Neuronal stem cell (in vitro differentiated cells): ENCODE measurements at places on chromosomes 2 and 18.

DNA sequence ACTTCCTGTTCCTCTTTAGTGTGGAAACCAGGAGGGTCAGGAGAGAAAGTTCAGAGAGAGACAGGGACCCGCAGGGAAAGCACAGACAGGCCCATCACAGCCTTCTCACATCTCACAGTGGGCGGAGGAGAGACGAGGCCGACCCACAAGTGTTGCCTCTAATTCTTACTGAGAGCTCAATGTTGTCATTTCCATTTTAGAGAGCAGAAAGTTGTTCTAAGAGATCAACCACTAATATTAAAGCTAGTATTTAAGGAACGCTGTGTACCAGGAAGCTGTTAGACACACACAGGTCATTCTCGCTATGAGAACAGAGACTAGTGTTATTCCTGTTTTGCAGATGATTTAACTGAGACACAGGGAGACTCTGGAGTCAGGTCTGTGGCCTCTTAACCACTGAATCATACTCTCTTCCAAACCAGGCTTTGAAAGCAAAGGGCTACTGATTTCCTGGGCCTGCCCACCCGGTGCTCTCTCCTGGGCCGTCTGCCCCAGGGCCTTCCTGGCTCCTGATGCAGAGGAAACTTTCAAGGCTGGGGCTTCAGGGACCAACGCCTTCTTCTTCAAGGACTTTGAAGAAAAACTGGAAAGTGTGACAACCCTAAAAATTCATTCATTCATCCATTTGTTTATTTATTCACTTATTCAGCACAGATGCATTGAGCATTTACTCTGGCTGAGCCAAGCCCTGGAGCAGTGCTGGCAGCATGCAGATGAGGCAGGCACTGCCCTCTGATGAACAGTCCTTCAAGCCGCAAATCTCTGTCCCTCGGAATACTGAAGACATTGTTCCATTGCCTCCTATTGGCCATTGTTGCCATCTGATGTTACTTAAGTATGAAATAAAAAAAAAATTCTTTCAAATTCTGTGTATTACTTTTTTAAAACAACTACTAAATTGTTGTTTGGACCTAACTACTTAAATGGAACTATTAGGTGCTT is 37.2 kb upstream of the BIN1 start:
- no peak overlapping the region for H3K27ac ChIP-seq
- H3K36me3 ChIP-seq, result no peaks in the 10 kb centered on the region
- DNase-seq, result no peak
- peaks cover 1% of the 10 kb centered on the region for H3K27me3 ChIP-seq
- H3K4me1 ChIP-seq, result peaks cover 3% of the 10 kb centered on the region
- no peak overlapping the region for H3K4me3 ChIP-seq

GRCh38 chr2:85251070-85251616 is 76.6 kb downstream of the TGOLN2 start:
- no peaks in the 10 kb centered on the region for H3K36me3 ChIP-seq
- no peak overlapping the region for H3K4me3 ChIP-seq
- H3K4me1 ChIP-seq, result peaks cover 61% of the 10 kb centered on the region

DNA sequence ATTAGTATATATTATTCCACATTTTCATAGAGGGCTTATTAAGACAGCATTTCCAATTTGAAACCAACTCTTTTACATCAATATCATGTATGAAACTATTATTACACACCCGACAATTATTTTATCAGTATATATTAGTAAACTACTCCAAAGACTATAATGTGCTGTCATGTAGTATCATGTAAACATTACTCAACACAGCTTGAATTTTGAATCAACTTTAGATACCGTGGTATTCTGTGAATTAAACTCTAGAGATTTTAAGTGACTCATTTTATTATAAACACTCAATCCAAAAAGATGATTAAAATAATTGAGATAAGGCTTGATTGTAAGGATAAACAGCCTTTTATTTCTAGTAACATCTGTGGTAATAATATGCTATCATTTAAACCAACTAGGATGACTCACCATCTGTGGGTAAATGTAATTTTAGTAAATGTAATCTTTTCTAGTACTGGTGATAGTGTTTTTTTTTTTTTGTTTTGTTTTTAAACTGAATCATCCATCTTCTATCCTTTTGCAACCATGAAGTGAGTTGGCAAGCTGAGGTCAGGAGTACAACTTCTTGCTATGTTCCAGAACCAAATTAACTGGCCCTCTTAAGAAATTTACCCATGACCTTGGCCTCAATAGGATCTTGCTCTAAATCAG is 144.3 kb upstream of the SMAD7 start:
- no peaks in the 10 kb centered on the region for H3K36me3 ChIP-seq
- no peak overlapping the region for H3K27ac ChIP-seq
- no peak for DNase-seq
- no peaks in the 10 kb centered on the region for H3K27me3 ChIP-seq
- H3K4me3 ChIP-seq, result no peak overlapping the region

GRCh38 chr2:209696836-209697711 is 74.6 kb upstream of the UNC80 start:
- no peak for DNase-seq
- no peaks in the 10 kb centered on the region for H3K27me3 ChIP-seq
- peaks cover 98% of the 10 kb centered on the region for H3K36me3 ChIP-seq
- H3K27ac ChIP-seq, result no peak overlapping the region
- no peak overlapping the region for H3K4me3 ChIP-seq
- no peaks in the 10 kb centered on the region for H3K4me1 ChIP-seq

- no peak overlapping the region for H3K27ac ChIP-seq
- H3K27me3 ChIP-seq, result no peaks in the 10 kb centered on the region
- H3K4me1 ChIP-seq, result peaks cover 2% of the 10 kb centered on the region
- no peak overlapping the region for H3K4me3 ChIP-seq
Measured at GRCh38 chr2:19123556-19123955, 234.9 kb downstream of the OSR1 start.

DNA sequence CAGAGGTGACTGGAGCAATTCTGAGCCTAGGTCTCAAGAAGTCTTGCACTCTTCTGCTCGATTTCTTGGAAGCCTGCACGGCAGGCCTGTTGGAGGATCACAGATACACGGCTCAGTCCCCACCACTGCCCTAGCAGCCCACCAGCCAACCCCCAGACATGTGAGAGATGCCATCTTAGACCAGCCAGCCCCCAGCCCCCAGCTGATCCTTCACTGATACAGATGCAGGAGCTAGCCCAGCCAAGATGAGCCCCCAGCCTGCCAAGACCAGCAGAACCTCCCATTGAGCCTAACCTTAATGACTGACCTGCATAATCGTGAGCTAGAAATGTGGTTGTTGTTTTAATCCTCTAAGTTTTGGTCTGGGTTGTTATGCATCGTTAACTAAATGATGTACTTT is 47.5 kb downstream of the INHBB start:
- no peaks in the 10 kb centered on the region for H3K27me3 ChIP-seq
- H3K4me1 ChIP-seq, result no peaks in the 10 kb centered on the region
- H3K27ac ChIP-seq, result no peak overlapping the region
- H3K4me3 ChIP-seq, result no peak overlapping the region

DNA sequence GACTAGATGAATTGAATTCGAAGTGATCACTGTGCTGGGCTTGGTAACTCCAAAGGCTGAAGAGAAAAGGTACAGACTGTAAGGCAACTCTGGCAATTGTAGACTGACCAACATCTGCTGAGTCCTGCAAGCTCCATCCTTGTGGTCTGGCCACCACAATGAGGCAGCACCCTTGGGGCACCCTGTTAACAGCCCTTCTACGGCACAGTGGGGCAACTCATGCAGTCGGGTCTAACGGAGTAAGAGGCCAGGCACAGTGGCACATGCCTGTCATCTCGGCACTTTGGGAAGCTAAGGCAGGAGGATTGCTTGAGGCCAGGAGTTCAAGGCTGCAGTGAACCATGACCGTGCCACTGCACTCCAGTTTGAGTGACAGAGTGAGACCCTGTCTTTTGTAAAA is 126.8 kb downstream of the ZAP70 start:
- DNase-seq, result no peak
- no peak overlapping the region for H3K27ac ChIP-seq
- no peaks in the 10 kb centered on the region for H3K27me3 ChIP-seq
- peaks cover 3% of the 10 kb centered on the region for H3K36me3 ChIP-seq
- H3K4me3 ChIP-seq, result no peak overlapping the region
- no peaks in the 10 kb centered on the region for H3K4me1 ChIP-seq
